SJCRH30 (cell line): ENCODE measurements at places on chromosomes 2 and 18. TPM values are rescaled to one million over a fixed set of nuclear protein-coding genes. Genes with fewer than 3 reads are reported as not detected.

The SIX3 gene
- 1.8 and 2.0 TPM in 2 replicates for total RNA-seq

DNA sequence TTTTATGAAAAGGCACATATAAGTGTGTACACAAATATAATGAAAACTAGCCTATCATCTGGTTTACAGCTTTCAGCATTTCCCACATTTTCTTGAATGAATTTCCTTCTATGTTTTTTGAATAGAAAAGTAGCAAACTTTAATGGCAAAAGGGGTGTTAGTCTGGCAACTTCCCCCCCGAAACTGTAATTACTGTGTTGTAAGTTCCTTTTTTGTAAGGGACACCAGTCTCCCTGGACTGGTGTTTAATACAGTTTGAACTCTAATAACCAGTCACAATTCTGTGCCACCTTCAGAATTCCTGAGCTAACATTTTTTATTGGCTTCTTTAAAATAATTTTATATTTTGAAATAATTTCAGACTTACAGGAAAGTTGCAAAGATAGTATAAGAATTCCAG, 94.2 kb downstream of the ACSL3 start:
- no peak overlapping the region for H3K4me3 ChIP-seq
- no peak for DNase-seq

- no peaks in the 10 kb centered on the region for H3K4me1 ChIP-seq
- no peak overlapping the region for H3K4me3 ChIP-seq
- no peaks in the 10 kb centered on the region for H3K36me3 ChIP-seq
- H3K27ac ChIP-seq: no peak overlapping the region
- no peaks in the 10 kb centered on the region for H3K27me3 ChIP-seq
These were observed 32.8 kb upstream of the PEX13 start for GRCh38 chr2:60984720-60985119.

- H3K27me3 ChIP-seq: no peaks in the 10 kb centered on the region
- peaks cover 9% of the 10 kb centered on the region for H3K4me1 ChIP-seq
- no peaks in the 10 kb centered on the region for H3K36me3 ChIP-seq
- H3K27ac ChIP-seq: no peak overlapping the region
- peak; percentile 19 for DNase-seq
These were observed 204.0 kb downstream of the ZNF521 start for GRCh38 chr18:25147877-25148488.
